ENCODE measurements at places on chromosomes 13 and 19.

DNA sequence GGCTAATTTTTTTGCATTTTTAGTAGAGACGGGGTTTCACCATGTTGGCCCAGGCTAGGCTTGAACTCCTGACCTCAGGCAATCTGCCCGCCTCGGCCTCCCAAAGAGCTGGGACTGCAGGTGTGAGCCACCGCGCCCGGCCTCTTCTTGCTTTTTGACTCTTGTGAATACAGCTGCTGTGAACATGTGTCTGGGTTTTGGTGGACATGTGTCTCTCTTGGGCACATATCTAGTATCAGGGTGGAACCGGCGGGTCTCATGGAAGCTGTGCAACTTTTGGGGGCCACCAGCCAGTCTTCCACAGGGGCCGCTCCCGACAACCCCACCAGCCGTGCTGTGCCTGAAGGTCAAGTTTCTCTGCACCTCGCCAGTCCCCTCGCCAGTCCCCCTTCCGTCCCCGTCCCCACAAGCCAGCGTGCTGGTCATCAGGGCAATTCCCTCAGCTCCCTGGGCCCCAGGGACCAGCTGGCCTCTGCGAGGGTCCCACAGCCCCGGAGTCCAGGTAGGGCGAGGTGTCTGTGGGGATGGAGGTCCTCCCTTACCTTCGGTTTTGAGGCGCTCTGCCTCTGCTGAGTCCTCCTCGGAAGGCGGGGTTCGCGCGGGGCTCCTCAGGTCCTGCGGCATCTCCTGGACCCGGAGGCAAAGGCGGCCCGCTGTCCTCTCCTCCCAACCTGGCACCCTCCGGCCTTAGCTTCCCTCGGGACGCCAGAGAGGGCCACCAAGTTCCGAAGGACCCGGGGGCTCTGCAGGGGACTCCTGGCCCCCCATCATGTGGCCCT is 16.3 kb downstream of the SGTA start:
- DNase-seq, result no peak

- DNase-seq, result no peak
Measured at GRCh38 chr19:54316746-54317107, 3.8 kb upstream of the LILRA5 start.

DNA sequence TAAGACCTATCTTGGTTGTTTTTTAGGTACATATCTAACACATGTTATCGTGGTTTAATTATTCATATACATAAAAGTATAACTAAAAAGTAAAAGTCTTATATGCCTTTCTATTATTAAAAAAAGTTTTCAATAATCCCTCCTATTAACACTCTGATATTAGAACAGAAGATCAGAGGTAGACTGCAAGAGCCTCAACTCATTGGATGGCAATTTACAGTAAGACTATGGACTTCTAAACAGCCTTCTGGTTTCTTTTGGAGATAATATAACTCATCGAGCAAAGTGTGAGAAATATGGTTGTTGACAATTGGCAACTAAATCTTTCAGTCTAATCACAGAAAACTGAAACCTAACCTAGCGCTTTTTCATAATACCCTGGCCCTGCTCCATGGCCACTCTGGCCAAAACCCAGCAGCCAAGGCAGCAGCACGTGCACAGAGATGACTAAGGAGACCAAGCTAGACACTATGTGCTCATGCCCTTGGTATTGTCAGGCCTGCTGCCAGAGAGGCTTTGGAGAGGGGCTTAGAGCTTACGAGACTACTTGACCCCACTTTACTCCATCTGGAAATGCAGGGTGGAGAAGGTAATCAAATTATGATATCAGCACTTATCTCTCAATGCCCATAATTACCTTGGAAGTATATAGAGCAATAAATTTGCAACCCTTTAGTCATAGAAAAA is 40.6 kb upstream of the EEF1AKMT1 start:
- DNase-seq, result peak; percentile 93

GRCh38 chr13:85412448-85412847 is 386.8 kb downstream of the SLITRK6 start:
- no peak for DNase-seq

DNA sequence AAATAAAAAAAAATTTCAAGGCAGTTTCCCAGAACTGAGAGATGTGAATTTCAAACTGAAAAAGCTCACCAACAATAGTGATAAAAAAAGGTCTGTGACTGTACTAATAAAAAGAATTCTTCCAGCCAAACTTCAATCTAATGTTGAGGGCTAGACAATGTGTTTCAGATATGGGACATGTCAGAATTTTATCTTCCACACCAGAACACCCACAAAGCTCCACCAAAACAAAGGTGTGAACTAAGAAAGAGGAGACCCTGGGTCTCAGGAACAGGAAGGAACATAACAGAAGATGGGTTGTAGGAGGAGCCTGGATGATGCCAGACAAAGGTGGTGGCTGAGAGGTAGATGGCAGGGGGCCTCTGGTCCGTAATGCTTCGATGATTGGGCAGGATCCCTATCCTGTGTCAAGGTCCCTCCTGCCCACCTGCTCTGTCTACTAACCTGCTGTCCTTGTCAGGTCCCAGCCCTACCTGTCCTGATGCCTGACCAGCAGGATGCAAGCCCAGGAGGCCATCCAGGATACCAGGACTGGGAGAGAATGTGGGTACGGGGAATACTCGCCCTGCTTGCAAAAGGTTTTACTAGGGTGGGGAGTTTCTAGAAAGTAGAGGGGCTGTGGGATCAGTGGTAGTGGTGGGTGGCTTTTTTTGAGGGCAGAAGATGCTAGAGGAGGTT is 4.5 kb downstream of the MZF1 start:
- no peak for DNase-seq

DNA sequence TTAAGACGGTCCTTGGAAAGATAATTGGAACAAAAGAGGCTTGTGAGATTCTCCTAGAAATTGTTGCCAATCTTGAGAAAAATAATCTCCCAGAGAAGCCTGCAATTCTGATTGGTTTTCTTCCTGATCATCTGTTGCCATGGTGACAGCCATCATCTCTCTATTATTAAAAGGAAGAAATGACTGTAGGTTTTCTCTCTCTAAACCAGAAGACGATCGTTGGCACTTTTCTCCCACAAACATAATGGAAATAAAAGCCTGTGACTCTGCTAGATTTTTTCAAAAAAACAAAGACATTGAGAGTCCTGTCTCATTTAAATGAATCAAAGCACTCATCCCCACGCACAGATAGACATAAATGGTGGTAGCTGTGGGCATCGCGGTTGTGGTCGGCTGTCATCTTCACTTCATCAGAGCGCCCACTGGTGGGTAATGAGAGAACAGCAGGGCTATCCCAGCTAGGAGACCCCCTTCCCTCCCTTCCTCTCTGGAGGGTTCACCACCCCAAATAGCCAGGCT is 21.7 kb upstream of the CALM3 start:
- no peak for DNase-seq

- peak; percentile 94 for DNase-seq
Measured at GRCh38 chr19:11168568-11168967, 13.0 kb upstream of the SPC24 start.

DNA sequence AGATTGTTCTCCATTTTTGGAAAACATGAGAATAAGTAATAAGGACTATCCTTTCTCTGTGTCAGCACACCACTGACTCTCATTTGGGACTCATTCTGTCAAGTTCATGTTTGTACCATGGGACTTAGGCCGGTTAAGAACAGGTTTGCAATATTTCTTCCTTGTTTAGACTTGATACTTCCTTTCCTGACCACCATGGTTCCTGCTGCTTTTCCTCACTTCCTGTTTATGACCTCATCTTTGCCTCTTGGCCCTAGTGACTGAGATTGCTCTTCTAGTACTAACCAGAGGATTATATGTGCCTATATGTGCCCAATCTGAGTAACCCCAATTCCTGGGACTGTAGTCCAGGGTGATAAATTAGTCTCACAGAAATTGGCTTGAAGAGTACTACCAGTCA is 32.5 kb upstream of the NDFIP2 start:
- no peak for DNase-seq

DNA sequence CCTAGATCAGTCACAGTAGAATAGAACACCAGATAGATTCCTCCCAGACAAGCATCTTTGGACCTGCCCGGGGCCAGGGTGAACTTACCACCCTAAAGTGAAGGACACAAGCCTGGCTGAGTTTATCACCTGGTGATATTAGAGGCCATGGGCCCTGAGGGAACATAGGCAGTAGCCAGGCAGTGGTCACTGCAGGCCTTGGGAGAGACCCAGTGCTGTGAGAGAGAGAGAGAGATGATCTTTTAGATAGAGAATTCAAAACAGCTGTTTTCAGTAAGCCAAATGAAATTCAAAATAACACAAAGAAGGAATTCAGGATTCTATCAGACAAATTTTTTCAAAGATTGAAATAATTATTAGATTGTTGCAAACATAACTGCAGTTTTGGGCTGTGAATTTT is 1679.9 kb downstream of the EFNB2 start:
- DNase-seq, result no peak

DNA sequence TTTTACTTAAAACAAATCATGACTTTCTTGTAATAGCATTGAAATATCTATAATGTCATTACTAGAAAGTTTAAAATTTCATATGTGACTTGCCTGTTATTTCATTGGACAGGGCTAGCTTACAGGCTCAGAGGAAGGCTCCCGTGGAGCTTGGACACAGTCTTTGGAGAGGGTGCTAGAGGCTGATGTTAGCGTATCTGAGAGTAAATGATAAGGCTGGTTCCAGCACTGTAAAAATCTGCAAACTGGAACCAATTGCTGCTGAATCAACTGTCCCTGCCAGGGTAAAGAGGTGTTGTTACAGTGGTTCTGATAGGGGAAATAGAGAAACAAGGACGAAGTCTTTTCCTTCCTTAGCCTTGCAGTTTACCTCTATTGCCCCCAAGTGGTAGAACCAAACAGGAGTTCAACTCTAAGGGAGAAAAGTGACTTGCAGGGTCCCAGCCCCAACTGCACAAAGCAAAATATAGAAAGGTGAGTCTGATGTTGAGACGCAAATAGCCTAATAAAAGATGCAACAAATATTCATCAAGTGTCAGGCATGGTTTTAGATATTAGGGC is 901.7 kb downstream of the DIAPH3 start:
- DNase-seq, result no peak

Data from AG10803 (cell line).